Stimulated activated CD4-positive, alpha-beta T cell treated with anti-CD3 and anti-CD28 coated beads, Interleukin-15, amount 100 ng/mL, for 24 hours (primary cell): ENCODE measurements at places on chromosomes 2 and 18.
A peak's percentile ranks its signal among the peaks of the same experiment; 100 is the strongest.

DNA sequence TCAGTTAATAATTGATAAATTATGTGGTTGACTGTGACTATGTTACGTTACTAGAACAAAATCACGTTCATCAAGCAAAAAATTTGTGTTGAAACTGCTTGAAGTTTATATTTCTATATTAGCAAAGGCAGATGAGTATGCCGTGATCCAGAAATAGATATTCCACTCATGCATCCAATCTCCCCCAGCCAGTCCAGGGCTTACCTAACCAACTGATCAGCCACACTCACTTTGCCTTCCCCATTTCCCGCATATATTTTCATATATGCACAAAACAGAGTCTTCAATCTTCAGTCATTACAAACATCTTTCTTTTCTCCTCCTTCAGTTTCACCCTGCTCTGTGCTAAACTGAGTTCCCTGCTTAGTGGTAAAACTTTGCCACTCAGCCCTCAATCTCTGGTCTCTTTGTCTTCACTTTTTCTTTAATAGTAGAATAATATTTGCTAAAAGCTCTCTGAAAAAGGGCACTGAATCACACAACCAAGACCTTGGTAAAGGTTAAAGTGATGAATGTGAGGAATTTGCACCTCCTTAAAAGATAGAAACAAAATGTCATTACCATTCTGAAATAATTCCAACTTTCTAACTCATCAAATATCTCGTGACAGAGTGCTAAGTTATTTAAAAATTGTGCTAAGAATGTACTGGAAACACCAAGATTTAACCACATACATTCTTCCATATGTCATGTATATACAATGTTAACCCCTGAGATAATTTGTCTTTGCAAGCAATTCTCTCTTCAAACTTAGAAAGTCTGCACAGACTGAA lies 893.2 kb upstream of the CRIM1 start:
- no peak for DNase-seq

GRCh38 chr2:102672107-102672776 lies 52.9 kb downstream of the SLC9A2 start:
- DNase-seq = no peak

DNA sequence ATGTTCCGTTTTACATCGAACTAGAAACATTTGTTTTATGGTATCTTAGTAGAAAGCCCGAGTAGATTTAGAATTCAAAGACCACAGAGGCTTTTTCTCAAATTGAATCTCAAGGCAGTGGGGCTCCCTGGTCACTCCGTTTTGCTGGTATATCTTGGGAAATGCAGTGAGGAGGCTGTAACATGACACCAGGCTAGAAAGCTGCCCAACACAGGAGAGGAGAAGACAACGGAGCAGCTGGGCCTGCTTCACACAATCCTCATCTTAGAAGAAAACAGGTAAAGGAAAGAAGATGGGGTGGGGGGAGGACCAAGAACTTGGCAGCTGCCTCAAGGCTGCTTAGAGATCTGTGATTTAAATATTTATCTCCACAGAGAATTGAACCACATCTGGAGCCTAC lies 38.3 kb upstream of the EPB41L3 start:
- DNase-seq = no peak

- no peak for DNase-seq
Measured at GRCh38 chr2:180539541-180539940, 440.9 kb upstream of the UBE2E3 start.

DNA sequence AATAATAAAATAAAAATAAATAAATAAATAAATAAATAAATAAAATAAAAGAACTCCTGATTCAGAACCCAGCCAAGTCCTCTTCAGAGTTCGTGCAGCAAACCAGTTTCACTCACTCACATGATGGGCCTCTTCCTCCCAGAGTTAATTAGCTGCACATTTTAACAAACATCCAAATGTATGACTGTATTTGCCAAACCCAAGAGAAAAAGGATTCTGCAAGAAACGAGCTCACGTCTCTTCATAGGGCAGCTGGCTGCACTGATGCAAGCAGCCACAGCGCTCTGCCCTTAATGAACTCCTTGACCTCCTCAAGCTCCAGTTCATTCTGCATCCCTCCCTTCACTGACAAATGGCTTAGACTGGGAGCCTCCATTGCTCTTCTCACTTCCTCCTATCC lies 55.1 kb downstream of the MREG start:
- DNase-seq = no peak

DNA sequence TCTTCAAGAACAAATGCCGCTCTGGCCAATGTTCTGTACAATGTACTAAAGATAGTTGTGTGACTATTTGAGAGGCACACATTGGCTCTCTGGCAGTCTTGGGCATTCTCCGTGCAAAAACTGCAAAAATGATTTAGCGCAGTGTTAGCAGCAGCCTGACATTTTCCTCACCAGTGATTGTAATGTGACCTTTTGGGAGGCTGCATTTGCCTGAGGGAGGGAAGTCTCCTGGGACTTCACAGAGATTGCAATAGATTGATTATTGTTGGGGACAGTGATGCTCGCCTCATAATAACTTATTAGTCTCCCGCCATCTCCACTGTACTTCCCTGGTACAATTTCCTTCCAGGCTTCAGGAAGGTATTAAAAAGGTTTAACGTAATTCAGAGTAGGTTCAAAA lies 149.2 kb downstream of the UXS1 start:
- no peak for DNase-seq

DNA sequence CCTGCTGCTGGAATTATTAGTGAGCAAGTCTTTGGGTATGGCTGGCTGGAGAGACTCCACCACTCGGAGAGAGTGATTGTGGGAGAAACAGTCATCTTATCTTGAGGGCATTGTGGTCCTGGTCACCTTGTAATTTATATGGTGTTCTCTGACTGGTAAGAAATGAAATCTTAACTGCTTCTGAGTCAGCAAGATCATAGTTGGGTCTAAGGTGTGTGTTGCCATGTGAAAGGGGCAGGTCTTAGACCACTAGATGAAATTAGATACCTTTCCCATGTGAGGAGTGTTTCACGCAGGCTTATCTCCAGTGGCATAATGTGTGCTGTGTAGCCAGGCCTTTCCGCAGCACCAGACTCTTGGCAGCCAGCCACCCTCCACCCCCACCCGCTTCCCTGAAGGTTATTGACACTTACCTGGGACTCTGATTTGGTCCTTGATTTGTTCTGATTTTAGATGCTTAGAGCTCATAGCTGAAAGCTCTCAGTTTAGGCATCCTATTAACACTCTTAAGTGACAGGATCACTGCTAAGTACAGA lies 7.7 kb downstream of the MAPRE3 start:
- no peak for DNase-seq

- DNase-seq = no peak
Measured at GRCh38 chr2:85130407-85130806, 2.8 kb upstream of the TCF7L1 start.

- DNase-seq = no peak
Measured at GRCh38 chr2:38165698-38166097, 89.7 kb upstream of the CYP1B1 start.

DNA sequence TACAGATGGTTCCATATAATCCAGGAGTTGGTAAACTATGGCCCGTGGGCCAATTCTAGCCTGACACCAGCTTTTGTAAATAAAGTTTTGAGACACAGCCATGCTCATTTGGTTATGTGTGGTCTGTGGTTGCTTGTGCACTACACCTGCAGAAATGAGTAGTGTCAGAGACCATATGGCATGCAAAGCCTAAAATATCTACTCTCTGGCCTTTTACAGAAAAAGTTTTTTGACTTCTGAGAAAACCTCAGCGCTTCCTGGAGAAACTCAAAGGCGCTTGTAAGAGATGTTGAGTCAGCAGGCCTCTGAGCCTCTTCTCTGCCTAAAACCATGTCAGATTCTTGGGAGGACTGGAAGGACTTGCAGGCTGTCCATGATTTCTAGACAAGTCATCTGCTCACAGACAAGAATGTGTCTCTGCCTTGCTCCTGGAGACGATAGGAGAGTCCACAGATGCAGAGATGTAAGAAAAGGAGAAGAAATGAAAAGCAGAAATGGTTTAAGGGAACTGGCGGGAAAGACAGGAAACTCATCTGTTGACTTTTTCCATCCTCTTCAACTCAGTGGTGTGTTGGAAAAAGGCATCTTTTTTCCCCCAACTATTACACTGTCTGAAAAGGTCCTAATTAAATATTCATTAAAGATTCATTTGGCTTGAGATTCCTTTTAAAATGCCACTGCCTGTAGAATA lies 5.2 kb downstream of the TTC39C start:
- peak; percentile 58 for DNase-seq
